Stimulated activated CD4-positive, alpha-beta T cell treated with anti-CD3 and anti-CD28 coated beads, TNF-alpha, amount 100 ng/mL, for 24 hours (primary cell): ENCODE measurements at places on chromosomes 7 and 10.

- DNase-seq = no peak
Measured at GRCh38 chr7:90933041-90933440, 331.2 kb upstream of the FZD1 start.

GRCh38 chr7:15829691-15830090, 143.2 kb upstream of the MEOX2 start:
- no peak for DNase-seq

- no peak for DNase-seq
Measured at GRCh38 chr7:962401-963081, 8.1 kb upstream of the ADAP1 start.

DNA sequence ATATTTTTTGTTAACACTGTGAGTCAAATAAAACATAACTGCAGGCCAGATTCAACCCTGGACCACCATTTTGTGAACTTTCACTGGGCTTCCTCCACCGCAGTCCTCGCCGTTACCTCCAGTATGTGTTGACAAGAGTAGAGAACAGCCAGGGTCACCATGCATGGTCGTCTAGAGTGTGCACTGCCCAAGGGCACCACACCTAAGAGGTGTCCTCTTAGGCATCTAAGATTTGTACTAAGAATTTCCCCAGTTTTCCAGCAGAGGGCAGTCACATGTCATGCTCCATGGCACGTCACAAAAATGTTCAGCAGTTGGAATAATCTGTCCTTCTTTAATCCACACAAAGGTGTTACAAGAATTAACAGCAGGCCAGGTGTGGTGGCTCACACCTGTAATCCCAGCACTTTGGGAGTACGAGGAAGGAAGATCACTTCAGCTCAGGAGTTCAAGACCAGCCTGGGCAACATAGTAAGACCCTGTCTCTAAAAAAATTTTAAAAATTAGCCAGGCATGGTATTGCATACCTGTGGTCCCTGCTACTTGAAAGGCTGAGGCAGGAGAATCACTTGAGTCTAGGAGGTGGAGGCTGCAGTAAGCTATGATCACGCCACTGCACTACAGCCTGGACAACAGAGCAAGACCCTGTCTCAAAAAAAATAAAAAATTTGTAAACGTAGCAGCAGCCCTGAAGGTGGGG, 71.2 kb upstream of the FOXK1 start:
- DNase-seq = peak; percentile 28

DNA sequence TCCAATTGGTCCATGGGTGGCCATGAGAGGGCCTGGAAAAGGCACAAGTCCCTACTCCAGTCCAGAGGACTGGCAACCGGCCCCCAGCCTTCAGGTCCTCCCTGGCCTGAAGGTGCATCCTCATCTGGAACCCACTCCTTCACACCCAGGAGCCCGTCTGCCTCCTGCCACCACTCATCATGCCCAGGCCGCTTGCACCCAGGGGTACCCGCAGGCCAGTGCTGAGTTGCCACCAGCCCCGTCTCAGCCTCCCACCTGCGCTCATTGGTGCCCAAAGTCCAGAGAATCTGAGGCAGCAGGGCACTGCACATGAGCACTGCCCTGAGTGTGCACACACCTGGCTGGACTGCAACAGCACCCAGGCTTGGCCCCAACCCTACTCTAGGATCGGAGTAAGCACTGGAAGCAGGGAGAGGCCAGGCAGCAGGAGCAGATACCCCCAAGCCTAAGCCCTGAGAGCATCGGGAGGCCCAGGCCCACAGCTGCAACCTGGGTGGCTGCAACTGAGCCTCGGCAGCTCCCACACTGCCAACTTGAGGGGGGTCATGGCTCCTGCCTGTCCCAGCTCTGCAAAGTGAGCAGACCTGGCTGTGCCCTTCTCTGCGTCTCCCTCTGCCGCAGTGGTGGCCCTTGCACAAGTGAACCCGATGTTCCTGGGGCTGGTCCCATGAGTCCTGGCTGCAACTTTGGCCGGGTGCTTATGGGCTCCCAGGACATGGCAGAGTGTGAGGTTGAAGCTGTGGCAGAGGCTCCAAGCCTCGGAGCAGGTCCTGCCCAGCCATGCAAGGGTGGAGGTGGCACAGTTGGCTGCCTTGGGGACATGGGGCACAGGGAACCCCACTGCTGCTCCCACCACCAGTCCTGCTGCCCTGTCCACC, 44.3 kb downstream of the TCERG1L start:
- DNase-seq = no peak

DNA sequence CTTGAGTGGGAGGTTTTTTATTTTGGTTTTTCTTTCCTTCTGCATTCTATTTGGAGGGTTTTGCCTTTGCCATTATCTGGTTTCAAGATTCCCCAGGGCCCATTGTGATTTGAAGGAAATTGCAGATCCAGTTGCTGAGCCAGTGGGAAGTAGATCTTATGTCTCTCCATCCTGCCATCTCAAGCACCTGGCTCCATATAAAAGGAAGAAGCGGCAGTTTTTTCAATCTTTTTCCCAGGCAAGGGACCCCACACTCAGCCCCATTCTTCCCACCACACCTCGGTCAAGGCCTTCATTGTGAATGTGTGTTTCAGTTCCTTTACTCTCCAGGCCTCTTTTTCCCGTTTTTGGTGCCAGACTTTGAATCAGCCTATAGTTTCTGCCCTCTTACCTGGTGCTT, 95.8 kb downstream of the MYO3A start:
- no peak for DNase-seq

DNA sequence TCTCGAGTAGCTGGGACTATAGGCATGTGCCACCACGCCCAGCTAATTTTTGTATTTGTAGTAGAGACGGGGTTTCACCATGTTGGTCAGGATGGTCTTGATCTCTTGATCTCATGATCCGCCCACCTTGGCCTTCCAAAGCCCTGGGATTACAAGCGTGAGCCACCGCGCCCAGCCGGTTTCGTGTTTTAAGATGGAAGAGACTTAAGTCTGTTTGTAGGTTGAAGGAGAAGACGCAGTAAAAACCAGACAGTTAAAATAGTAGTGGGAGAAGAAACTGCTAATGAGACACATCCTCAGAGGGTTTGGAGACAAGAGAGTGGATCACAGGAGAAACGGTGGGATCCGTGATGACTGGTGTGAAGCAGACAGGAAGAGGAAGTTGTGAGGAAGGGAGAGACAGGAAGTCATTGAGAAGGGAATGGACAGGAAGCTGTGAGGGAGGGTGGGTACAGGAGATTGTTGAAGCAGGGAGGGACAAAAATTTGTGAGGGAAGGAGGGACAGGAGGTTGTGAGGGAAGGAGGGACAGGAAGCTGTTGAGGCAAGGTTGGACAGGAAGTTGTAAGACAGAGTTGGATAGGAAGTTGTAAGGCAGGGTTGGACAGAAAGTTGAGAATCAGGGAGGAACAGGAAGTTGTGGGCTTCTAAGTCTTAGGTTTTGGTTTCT, 115.5 kb downstream of the WDFY4 start:
- DNase-seq = no peak

- DNase-seq = no peak
Measured at GRCh38 chr7:45582136-45582749, 8.1 kb downstream of the ADCY1 start.

DNA sequence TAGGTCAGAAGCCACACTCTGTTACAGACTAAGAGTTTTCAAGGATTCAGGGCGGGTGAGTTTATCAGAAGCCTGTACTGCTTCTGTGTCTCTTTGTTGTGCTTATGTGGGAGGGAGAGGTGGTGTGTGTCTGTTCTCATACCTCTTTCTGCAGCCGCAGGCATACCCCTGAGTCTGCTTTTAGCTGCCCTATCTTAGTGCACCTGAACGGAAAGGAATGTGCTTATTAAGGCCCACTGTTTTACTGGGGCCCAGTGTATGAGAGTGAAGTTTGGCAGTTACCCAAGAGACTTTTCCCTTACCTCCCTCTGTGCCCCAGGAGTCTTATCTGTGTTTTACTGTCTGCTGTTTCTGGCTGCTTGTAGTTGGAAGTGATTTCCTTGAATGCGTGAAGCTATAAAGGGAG, 104.3 kb downstream of the TYW1 start:
- DNase-seq = no peak

DNA sequence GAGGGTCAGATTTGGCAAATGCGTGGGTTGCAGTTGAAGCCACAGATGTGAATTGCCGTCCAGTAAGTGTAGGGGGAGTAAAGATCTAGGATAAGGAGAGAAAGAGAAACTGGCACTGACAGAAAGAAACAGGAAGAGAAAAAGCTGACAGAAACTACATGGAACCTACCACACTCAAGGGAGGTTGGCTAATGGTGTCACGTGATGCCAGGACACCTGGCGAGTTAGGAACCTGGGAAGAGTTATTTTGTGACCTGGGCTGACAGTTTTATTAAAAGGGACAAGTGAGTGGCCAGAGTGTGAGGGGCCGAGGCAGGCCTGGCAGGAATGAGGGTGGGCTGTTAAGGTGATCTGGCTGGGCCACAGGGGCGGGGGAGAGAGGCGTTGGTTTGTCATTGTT, 188.7 kb downstream of the ADARB2 start:
- no peak for DNase-seq

- no peak for DNase-seq
Measured at GRCh38 chr7:10268034-10268433, 705.6 kb upstream of the PHF14 start.

GRCh38 chr7:51349820-51350545, 33.4 kb upstream of the COBL start:
- DNase-seq = no peak

DNA sequence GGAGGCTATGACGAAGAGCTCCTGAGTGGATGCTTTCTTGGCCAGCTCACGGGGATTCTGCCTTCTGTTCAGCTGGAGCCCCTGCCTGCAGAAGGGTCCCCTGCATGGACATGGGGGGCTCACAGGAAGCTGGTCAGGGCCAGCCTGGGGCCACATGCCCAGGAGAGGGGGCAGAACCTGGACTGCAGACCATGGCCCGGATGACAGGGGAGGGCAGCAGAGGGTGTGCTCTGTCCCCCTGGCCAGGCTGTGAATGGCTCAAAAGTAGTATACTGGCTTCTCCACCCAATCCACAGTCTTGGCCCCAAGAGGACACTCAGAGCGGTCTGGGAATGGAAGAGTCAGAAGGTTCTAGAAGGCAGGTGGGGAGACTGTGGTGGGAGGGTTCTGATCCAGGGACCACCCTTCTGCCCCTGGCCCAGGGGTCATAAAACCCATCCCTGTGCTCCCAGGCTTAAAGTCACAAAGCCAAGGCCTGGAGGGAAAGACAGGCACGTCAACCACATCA, 40.3 kb downstream of the PPIF start:
- no peak for DNase-seq

GRCh38 chr10:128854963-128855362, 612.1 kb upstream of the MGMT start:
- no peak for DNase-seq

GRCh38 chr7:146393346-146393745, 276.7 kb downstream of the CNTNAP2 start:
- DNase-seq = no peak
